ENCODE measurements at places on chromosomes 6 and 20.

DNA sequence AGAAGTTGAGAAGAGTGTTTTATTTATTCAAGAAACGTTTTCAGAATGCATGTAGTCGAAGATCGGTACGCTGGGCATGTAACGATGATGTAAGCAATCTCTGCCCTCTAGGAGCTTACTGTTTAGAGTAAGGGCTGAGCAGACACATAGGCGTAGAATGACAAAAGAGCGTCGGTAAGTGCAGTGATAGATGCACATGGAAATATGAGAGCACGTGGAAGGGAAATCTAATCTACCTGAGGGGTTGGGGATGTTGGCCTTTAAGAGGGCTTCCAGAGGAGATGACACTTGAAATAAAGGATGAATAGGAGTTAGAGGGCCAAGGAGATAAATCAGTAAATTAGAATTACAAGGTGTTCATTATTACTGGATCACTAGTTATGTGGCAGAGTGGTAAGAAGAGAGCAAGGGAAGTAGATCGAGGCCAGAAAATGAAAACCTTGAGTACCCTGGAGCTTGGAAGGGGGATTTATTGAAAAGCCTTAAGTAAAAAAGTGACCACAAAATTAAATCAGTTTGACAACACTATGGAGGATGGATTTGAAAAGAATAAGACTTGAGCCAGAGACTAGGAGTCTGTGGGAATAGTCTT is 782 bp downstream of the TRMT11 start:
- no peak for DNase-seq

GRCh38 chr6:33418690-33419291 is 884 bp upstream of the CUTA start:
- no peak for DNase-seq

- no peak for DNase-seq
These were observed 191.7 kb downstream of the SMOC2 start for GRCh38 chr6:168632694-168633093.

- no peak for DNase-seq
These were observed 173.0 kb downstream of the SOD2 start for GRCh38 chr6:159520002-159520401.

DNA sequence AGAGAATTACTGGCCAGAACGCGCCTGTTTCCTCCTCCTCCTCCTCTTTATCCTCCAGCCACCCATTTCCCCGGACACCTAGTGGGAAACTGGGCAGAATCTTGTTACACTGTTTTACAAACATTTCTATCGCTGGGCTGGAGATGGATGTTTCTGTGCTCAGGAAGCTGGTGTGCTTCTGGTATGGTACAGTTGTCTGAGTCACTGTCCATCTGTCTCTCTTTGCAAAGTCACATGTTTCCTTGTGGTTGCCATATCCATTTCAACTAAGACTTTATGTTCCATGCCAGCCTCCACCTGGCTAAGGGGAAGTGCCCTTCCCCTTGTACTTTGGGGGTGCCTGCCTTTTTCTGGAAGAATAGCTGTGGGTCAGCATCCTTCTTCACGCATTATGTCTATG is 52.9 kb upstream of the SLC22A16 start:
- no peak for DNase-seq

DNA sequence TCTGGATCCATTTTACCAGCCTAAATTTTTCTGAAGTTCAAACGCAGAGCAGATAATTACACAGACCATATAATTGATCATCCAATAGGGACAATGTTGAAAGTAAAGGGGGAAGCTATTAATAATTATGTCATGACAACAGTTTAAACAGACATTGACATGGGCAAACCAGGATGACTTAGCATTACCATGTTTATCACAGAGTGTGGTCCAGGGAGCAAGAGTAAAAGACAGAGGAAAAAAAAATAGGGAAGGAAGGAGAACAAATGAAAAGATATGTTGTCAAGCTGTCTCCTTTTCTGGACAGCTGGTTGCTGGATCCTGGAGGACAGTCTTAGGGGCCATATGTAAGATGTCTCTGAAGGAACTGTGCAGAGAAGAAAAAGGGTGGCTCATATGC is 69.4 kb upstream of the FBXL4 start:
- no peak for DNase-seq

DNA sequence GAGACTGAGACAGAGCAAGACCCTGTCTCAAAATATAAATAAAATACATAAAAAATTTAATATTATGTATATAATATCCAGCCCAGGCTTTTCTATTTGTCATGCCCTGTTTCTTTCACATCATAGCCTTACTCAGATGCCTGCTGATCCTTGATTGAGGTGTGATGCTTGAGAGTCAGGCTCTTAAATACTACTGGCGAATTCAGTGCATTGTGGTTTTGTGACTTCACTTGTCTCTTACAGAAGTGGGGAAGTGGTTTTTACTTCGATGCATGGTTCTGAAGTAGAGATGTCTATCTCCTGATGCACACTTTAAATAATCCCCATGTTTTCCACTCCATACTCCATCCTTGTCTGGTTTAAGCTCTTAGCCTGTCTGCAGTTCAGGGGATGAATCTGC is 29.1 kb downstream of the ASXL1 start:
- no peak for DNase-seq

GRCh38 chr6:28712982-28713381 is 187.3 kb downstream of the GPX5 start:
- no peak for DNase-seq

GRCh38 chr20:19734811-19735210 is 23.2 kb upstream of the RIN2 start:
- DNase-seq = no peak

DNA sequence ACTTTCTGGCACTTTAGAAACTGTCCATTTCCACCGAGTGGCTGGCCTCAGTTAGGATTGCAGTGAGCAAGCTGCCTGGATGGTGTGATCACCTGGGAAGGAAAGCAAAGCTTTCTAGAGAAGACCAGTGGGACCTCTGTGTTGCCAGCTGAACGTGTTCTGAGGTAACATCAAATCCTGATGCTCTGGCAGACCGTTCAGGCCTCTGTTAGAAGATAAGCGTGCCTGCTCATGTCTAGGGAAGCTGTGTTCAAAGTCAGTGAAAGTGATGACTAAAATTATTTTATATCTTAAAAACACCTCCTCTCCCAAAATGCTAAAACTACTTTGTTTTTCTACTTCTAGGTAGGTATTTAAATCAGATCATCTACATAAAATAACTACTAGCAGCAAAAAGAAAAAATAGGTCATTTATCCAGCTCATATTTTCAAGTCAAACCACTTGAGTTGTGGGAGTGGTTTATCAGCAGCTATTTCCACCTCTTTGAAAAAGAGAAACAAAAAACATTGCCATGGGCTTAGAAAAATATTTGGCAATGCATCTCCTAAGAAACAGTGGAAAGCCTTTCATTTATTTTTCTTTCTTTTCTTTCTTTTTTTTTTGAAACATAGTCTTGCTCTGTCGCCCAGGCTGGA is 54.8 kb downstream of the CEP43 start:
- no peak for DNase-seq

GRCh38 chr6:24229696-24230405 is 103.8 kb downstream of the NRSN1 start:
- no peak for DNase-seq

DNA sequence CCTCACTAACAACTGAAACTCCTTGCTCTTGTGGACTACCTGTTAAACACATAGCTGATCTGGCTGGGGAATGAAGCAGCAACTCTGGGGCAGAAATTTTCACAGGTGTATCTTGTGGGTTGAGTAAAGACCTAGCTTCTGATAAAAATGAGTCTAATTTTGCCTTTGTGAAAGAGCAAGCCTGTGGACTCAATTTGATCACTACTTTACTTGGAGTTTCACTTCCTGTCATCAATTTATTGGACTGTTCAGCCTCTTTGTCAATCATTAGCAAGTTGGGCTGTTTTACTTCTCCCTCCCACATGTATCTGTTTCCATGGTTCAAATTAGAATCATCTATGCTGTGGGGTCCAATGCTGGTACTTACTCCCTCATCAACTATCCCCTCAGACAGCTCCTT is 29.6 kb upstream of the CRIP3 start:
- no peak for DNase-seq

GRCh38 chr6:2940010-2940850 is 31.1 kb downstream of the SERPINB6 start:
- DNase-seq = peak; percentile 52

All from endodermal cell (in vitro differentiated cells).